ENCODE measurements at places on chromosomes 2 and 18.
A peak's percentile ranks its signal among the peaks of the same experiment; 100 is the strongest.

DNA sequence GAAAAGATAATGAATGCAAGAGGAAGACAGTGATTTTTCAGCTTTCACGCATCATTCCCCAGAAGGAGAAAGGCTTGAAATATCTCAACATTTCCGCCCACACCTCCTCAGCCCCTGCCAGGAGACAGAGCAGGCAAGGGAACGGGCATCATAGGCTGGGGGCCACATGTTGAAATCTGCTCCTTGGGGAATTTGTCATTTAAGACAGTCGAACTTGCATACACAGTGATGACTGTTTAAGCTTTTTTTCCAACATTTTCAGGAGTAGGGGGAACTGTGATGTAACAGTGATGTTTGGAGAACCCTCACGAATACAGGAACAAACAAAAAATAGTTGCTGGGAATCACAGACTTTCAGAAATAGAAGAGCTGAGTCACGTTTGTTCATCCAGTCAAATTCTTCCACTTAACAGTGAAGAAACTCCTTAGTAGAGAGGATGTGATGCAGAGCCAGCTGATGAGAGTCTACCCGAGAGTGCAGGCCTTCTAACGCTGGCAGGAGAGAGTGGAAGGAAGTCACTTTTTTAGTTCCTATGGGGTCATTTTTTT, 266.8 kb downstream of the ALPK2 start:
- DNase-seq, result peak; percentile 98

- peak; percentile 14 for DNase-seq
These were observed 1124.9 kb upstream of the ZEB2 start for GRCh38 chr2:145644820-145645302.

DNA sequence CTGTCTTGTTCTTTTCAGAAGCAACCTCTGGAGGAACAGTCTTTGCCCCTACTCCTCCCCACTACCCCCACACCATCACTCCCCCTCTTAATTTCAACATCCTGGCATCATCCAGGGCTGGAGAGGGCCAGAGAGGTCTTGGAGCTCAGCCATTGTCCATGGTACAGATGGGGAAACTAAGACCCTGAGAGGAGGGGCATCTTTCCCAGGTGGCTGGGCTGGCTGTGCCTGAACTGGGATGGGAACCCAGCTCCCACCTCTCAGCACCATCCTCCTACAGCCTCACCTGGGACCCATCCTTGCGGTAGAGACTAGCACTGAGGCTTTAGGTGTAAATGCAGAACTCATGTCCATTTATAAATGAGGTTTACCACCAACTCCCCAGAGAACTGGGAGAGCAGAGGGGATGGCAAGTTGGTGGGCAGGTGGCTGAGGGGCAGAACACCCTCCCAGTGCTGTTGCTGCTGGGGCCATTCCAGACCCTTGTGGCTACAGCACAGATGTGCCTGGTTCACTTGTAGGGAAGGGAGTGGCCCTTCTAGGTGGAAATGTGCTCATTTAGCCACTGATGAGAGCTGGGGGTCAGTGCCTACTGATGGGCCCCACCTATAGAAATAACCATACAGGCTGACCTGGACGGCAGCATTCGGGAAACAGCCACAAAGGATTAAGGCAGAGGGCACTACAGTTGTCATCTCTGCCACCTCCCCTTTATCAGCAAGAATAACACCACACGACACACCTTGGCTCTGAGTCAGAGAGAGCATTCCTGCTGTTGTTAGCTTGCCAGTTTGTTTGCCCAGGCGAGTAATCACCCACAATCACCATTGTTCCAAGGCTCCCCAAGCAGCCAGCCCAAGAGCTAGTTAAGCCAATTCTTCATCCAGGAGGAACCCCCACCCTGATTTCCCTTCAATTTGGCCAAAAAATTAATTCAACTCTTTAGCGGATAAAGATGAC, 2.1 kb downstream of the MLPH start:
- no peak for DNase-seq

- DNase-seq, result no peak
These were observed 242.9 kb downstream of the LDLRAD4 start for GRCh38 chr18:13461469-13461868.

DNA sequence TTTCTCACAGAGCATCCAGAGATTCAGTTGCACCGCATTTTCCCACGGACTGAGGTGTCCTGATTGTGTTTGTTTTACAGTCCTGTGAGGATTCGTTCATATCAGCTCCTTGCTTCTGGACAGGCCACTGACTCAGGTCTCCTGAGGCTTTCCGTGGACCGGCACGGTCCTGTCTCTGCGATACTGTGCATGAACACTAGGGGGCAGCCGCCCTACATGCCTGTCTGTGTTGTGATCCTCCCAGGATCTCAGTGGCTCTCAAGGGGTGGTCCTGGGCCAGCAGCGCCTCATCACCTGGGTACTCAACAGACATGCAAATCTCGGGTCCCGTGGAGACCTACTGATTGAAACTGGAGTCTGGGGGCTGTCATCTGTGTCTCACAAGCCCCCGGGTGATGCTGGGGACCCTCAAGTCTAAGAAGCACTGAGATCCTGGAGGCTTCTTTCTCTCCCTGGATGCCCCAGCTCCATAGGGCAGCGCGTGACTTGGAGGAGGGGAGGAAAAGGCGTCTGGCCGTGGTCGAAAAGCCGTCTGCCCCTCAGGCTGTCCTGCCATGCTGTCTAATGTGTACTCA, 28.9 kb downstream of the IL1R2 start:
- peak; percentile 77 for DNase-seq

GRCh38 chr2:171402906-171403580, 30.7 kb downstream of the METTL8 start:
- no peak for DNase-seq
